A673 (cell line): ENCODE measurements at places on chromosomes 11 and 22.
A peak's percentile ranks its signal among the peaks of the same experiment; 100 is the strongest.

- H3K27ac ChIP-seq: no peak overlapping the region
- no peaks in the 10 kb centered on the region for H3K36me3 ChIP-seq
- H3K4me1 ChIP-seq: no peaks in the 10 kb centered on the region
- H3K4me3 ChIP-seq: no peak overlapping the region
These were observed 60.3 kb downstream of the IRAG1 start for GRCh38 chr11:10633261-10633660.

- no peak overlapping the region for H3K4me3 ChIP-seq
- H3K4me1 ChIP-seq: no peaks in the 10 kb centered on the region
- no peaks in the 10 kb centered on the region for H3K36me3 ChIP-seq
- DNase-seq: no peak
- no peak overlapping the region for H3K27ac ChIP-seq
These were observed 36.9 kb upstream of the MAPK1 start for GRCh38 chr22:21904250-21904789.

- peaks cover 11% of the 10 kb centered on the region for H3K4me1 ChIP-seq
- H3K27me3 ChIP-seq: no peaks in the 10 kb centered on the region
- no peak for DNase-seq
- H3K27ac ChIP-seq: peak overlapping the region; percentile 93
- peaks cover 35% of the 10 kb centered on the region for H3K36me3 ChIP-seq
- H3K4me3 ChIP-seq: peak overlapping the region; percentile 86
These were observed 497 bp upstream of the SSRP1 start for GRCh38 chr11:57336111-57336666.

- peak; percentile 91 for DNase-seq
- H3K4me1 ChIP-seq: peaks cover 21% of the 10 kb centered on the region
- no peak overlapping the region for H3K4me3 ChIP-seq
- H3K27me3 ChIP-seq: no peaks in the 10 kb centered on the region
These were observed 99.8 kb downstream of the ARL14EP start for GRCh38 chr11:30422447-30423278.

GRCh38 chr11:97893612-97894011 lies 1127.1 kb upstream of the CNTN5 start:
- no peak overlapping the region for H3K27ac ChIP-seq
- no peaks in the 10 kb centered on the region for H3K4me1 ChIP-seq
- DNase-seq: no peak
- no peak overlapping the region for H3K4me3 ChIP-seq

DNA sequence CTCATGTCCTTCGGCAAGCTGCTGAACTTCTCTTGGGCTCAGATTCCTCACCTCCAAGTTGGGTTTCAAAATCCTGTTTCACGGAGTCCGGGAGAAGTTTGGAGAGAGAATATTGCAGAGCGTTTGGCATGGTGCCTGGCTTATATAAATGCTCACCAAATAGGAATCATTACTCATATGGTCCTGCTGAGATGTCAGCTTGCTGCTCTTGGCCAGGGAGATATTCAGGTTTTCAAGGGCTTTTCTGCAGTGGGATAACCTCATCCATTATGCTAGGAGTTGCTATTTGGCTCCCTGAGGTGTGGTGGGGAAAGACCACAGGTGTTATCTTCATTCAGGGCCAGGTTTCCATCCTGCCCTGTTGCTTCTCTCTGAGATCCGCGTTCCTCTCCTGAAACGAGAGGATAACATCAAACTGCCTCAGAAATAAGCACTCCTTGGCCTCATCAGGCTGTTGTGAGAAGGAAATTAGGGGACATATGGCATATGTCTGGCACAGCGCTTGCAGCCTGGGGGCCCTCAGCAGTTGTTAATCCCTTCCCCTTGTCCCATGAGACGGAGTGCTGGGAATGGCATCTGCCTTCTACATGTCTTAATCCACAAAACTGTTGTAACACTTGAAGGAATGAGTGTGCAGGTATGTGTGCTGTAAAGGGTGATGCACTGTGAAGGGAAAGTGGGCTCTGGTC lies 29.9 kb upstream of the ACER3 start:
- H3K27ac ChIP-seq: no peak overlapping the region
- H3K36me3 ChIP-seq: no peaks in the 10 kb centered on the region
- H3K27me3 ChIP-seq: no peaks in the 10 kb centered on the region
- H3K4me1 ChIP-seq: peaks cover 13% of the 10 kb centered on the region
- no peak overlapping the region for H3K4me3 ChIP-seq

DNA sequence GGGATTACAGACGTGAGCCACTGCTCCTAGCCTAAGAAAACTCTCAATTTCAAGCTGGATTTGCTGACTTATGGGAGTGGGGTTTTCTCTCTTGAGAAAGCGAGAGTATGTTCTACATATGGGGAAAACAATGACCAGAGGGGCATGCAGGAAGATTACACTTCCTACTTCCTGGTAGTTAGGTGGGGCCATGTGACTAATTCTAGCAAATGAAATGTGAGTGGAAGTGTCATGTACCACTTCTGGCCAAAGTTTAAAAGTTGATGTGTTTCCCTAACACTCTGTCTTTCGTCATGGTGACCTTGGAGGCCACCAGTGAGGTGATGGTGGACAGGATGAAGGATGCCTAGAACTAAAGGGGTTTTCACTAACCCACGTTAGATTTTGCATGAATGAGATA lies 50.5 kb downstream of the PARVG start:
- DNase-seq: no peak
- no peak overlapping the region for H3K4me3 ChIP-seq
- no peaks in the 10 kb centered on the region for H3K36me3 ChIP-seq
- no peaks in the 10 kb centered on the region for H3K4me1 ChIP-seq

GRCh38 chr11:8933931-8934330 lies 1.2 kb upstream of the C11orf16 start:
- peaks cover 7% of the 10 kb centered on the region for H3K4me1 ChIP-seq
- H3K36me3 ChIP-seq: no peaks in the 10 kb centered on the region
- H3K27me3 ChIP-seq: no peaks in the 10 kb centered on the region

GRCh38 chr11:96643173-96643572 lies 253.4 kb downstream of the JRKL start:
- no peaks in the 10 kb centered on the region for H3K36me3 ChIP-seq
- H3K4me3 ChIP-seq: no peak overlapping the region
- no peak for DNase-seq

DNA sequence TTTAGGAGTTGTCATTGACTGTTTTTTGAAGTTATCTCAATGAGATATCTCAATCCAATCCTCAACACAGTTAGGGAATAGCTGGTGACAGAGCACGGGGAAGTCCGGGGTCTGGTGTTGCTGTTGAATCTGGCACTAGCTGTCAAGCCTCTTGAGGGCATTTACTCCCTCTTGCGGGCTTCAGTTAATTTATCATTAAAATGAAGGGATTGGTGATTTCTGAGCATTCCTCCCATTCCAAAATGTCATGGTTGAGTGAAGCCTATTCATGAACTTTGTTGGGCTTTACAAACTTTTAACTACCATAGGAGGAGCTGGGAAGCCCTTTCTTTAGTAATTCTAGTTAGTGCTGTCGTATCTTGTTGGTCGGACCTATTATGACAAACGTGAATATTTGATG lies 40.2 kb downstream of the UVRAG start:
- peak; percentile 41 for DNase-seq
- H3K27ac ChIP-seq: peak overlapping the region; percentile 28
- no peak overlapping the region for H3K4me3 ChIP-seq
- no peaks in the 10 kb centered on the region for H3K27me3 ChIP-seq
- H3K4me1 ChIP-seq: peaks cover 28% of the 10 kb centered on the region

DNA sequence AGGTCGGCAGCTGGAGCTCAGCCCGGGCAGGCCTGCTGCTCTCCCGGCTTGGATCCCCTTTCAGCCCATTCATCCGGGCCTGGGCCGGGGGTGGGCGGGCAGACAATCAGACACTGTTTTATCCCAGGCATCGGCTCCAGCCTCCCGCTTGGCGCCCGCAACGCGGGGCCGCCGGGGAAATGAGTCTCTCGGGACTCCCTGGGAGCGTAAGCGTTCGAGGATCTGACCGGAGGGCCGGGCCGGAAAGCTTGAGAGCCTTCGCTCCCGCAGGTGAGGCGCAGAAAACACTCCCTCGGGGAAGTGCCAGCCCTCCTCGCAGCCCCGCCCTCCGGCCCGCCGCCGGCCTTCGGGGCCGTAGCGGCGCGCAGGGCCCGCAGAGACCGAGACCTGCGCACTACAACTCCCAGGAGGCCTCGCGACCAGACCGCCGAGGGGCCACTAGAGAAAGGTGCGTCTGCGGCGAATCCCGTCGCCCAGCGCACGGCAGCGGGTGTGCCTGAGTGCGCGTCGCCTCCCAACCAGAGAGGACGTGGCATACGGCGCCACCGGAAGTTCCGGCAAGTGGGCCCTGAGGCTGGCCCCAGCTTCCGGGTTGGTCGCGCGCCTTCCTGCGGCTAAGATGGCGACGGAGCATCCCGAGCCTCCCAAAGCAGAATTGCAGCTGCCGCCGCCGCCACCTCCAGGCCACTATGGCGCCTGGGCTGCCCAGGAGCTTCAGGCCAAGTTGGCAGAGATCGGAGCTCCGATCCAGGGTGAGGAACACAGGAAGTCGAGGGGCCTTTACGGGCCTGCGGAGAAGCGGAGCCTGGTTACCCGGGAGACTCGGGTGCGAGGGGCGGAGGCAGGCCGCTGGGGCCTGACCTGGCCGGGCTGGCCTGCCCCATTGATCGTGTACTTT lies at the start of gene SF3B2:
Gene SF3B2, plus strand, starts transcription at position 599 of the 898 bp plus-strand sequence. Its CDS starts 21 bp downstream, at position 620.
- H3K4me3 ChIP-seq: peak within 1 kb of the TSS; percentile 99
- no peaks in the 10 kb centered on the region for H3K27me3 ChIP-seq
- peaks cover 27% of the 10 kb centered on the region for H3K36me3 ChIP-seq
- H3K27ac ChIP-seq: peak within 1 kb of the TSS; percentile 89

- H3K27me3 ChIP-seq: no peaks in the 10 kb centered on the region
- peaks cover 7% of the 10 kb centered on the region for H3K4me1 ChIP-seq
- H3K36me3 ChIP-seq: no peaks in the 10 kb centered on the region
- peak; percentile 84 for DNase-seq
- H3K4me3 ChIP-seq: no peak overlapping the region
- H3K27ac ChIP-seq: peak overlapping the region; percentile 62
These were observed 8.2 kb upstream of the TBC1D22A start for GRCh38 chr22:46754110-46754799.
